ENCODE measurements at places on chromosomes 1 and 21.
A peak's percentile ranks its signal among the peaks of the same experiment; 100 is the strongest.

- H3K27ac ChIP-seq = no peak overlapping the region
- no peak overlapping the region for H3K4me3 ChIP-seq
- H3K4me1 ChIP-seq = no peaks in the 10 kb centered on the region
- DNase-seq = no peak
- H3K27me3 ChIP-seq = no peaks in the 10 kb centered on the region
These were observed 428.4 kb upstream of the B3GALT2 start for GRCh38 chr1:193614817-193615216.

DNA sequence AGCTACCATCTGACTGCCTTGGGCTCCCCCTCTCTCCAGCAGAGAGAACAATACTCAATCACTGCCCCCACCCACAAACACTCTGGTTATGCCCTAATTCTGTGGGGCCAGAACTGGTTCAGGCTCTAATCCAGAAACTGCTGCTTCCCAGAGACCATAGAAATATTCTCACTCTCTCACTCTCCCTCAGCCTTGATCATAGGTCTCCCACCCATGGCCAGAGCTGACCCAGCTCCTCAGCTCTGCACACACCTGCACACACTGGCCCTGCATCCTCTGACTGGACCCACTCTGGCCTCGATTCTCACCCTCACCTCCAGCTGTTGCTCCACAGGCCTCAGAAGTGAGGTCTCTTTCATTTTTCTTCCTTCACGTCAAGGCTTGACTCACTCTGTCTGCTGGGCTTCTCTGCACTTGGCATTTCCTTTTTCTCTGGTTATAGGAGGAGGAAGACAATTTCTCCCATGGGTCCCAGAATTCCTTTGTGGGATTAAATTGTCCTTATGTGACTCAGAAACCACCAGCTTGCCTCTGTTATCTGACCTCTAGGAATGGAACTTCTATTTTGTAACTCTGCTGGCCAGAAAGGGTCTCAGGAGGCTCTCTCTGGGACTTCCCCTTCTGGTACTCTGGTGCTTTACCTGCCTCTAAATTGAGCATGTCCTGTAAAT is 15.6 kb upstream of the ZMYM6 start:
- no peak overlapping the region for H3K27ac ChIP-seq
- H3K4me3 ChIP-seq = no peak overlapping the region
- no peaks in the 10 kb centered on the region for H3K4me1 ChIP-seq
- H3K27me3 ChIP-seq = no peaks in the 10 kb centered on the region
- no peak for DNase-seq
- no peaks in the 10 kb centered on the region for H3K36me3 ChIP-seq

GRCh38 chr1:9061252-9061960 is 8.0 kb downstream of the SLC2A5 start:
- no peak overlapping the region for H3K27ac ChIP-seq
- no peak overlapping the region for H3K4me3 ChIP-seq
- H3K36me3 ChIP-seq = no peaks in the 10 kb centered on the region
- no peak for DNase-seq
- H3K4me1 ChIP-seq = no peaks in the 10 kb centered on the region
- H3K27me3 ChIP-seq = no peaks in the 10 kb centered on the region

DNA sequence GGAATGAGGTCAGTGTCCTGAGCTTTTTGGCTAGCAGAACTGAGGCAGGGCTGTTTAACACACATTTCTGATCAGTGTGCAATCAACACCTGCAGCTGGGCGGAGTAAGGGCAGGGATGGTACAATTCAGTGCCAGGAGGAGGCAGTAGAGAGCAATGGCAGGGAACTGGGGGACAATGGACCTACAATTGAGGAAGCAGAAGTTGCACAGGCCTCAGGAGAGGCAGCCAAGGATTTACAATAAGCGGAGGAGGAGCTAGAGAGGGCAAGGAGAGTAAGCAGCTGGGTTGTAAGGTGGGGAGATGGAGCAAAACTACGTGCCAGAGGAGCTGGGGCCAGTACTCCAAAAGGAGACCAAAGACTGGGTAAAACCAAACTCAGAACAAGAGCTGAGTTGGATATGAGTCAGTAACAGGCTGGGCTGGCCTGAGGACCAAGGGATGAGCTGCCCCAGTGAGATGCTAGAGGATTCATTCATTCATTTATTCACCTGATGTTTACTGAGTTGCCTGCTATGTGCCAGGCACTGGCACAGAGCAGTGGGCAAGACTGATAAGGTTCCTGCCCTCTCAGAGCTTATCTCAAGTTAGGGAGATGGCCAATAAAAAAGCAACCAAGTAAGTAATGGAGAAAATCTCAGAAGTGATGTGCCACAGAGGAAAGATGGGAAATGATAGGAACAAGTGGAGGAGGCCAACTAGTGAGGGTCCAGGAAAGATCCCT is 10.4 kb upstream of the GALE start:
- peak; percentile 87 for DNase-seq
- H3K36me3 ChIP-seq = peaks cover 25% of the 10 kb centered on the region
- H3K27me3 ChIP-seq = no peaks in the 10 kb centered on the region
- H3K4me1 ChIP-seq = peaks cover 8% of the 10 kb centered on the region
- no peak overlapping the region for H3K27ac ChIP-seq

DNA sequence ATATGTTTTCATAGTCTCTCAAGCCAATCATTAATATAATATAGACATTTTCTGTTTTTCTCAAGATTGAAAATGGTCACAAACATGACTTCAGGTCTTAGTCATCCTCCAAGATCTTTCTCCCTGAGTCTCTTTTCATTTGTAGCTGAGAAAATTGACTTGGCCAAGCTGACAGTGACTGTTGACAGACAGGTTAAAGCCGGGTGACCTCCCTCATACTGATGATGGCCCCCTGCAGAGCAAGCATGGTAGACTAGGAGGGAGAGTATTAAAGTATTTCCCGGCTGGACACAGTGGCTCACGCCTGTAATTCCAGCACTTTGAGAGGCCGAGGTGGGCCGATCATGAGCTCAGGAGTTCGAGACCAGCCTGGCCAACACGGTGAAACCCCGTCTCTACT is 6.8 kb upstream of the KIAA1614 start:
- no peak overlapping the region for H3K4me3 ChIP-seq
- no peaks in the 10 kb centered on the region for H3K36me3 ChIP-seq
- no peak for DNase-seq
- no peaks in the 10 kb centered on the region for H3K4me1 ChIP-seq

DNA sequence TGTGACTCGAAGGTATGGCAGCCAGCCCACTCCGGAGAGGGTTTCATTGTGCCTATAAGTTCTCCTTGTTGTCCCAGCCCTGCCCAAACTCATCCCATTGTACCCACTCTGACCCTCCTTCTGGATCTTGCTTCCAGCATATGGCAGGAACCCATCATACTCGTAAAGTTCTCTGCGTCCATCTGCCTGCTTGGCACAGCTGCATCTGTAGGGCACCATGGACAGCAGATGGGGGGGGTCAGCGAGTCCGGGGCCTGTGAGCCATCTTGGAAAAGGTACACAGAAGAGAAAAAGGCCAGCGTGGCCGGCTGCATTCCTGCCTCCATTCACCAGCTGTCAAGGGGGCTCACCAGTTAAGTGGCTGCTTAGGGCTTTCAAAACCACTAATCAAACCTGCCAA is 94.9 kb upstream of the IGSF21 start:
- no peak for DNase-seq
- H3K27ac ChIP-seq = no peak overlapping the region
- no peak overlapping the region for H3K4me3 ChIP-seq
- H3K27me3 ChIP-seq = peaks cover 76% of the 10 kb centered on the region

Measured in stomach (tissue), 19 donors.